ENCODE measurements at places on chromosomes 6 and 20.

GRCh38 chr6:78995946-78996345 is 82.1 kb downstream of the PHIP start:
- DNase-seq, result no peak

DNA sequence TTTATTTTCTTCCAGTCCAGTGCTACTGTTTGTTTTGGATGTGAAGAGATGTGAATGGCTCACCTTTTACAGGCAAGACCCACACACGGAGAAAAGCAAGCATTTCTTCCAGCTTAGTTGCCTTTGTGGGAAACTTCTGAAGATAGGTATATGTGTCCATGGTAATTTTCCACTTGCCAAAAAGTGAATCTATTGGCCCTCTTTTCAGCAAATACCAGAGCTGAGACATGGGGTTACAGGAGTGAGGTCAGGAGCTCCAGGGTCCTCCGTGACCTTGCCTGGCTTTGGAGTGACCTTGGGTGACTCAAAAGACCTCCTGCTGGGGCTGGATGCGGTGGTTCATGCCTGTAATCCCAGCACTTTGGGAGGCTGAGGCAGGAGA is 166.7 kb downstream of the SCML4 start:
- no peak for DNase-seq

GRCh38 chr20:47389867-47390347 is 33.4 kb upstream of the ZMYND8 start:
- DNase-seq, result no peak

GRCh38 chr20:62374331-62375152 is 7.4 kb upstream of the LAMA5 start:
- DNase-seq, result no peak

DNA sequence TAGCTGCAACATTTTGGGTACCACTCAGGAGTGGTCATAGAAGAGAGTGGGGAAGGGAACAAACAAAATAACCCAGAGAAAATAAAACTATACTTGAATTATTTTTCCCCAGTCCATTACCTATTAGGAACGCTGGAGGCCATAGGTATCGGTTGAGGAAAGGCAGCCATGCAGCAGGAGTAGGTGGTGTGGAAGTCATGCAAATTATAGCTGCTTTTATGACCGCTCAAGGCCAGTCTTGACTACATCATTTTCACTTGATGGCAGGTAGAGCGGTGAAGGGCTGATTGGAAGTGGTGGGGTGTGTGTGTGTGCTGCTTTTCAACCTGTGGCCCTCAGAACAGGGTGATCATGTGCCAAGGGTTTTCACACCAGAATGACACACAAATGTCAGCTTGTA is 36.5 kb upstream of the KIF13A start:
- no peak for DNase-seq

- DNase-seq, result no peak
These were observed 57.3 kb upstream of the TRAF3IP2 start for GRCh38 chr6:111662794-111663593.

GRCh38 chr6:112416866-112417265 is 69.7 kb downstream of the RFPL4B start:
- DNase-seq, result no peak

GRCh38 chr20:57953638-57954037 is 243.8 kb upstream of the PMEPA1 start:
- no peak for DNase-seq

DNA sequence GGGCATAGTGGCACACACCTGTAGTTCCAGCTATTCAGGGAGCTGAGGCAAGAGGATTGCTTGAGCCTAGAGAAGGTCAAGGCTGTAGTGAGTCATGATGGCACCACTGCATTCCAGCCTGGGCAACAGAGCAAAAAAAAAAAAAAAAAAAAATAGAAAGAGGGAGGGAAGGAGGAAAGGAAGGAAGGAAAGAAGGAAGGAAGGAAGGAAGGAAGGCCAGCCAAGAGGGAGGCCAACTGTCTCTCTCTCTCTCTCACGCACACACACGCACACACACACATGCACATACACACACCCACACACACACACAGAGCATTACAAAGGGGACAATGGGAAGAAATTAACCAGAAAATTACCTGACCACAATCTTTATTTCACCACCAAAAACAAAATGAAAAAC is 50.6 kb upstream of the COL9A1 start:
- DNase-seq, result no peak

GRCh38 chr6:146962329-146962728 is 241.9 kb upstream of the STXBP5 start:
- DNase-seq, result no peak

GRCh38 chr20:54276577-54277169 is 68.8 kb downstream of the PFDN4 start:
- DNase-seq, result no peak

GRCh38 chr20:25534845-25535244 is 50.5 kb downstream of the NINL start:
- no peak for DNase-seq

- no peak for DNase-seq
These were observed 9.3 kb downstream of the NAPB start for GRCh38 chr20:23412026-23412425.

GRCh38 chr6:11672256-11672655 is 106.3 kb downstream of the ADTRP start:
- no peak for DNase-seq

- DNase-seq, result no peak
These were observed 6.7 kb upstream of the SRC start for GRCh38 chr20:37339208-37339607.

- no peak for DNase-seq
These were observed 146.6 kb upstream of the BMP5 start for GRCh38 chr6:56021943-56022342.

Measured in stimulated activated CD4-positive, alpha-beta T cell treated with anti-CD3 and anti-CD28 coated beads, Interleukin-12 subunit alpha, Interleukin-12 subunit beta, amount 100 ng/mL, for 4 hours (primary cell).